Activated T-cell treated with anti-CD3 and anti-CD28 coated beads, Interleukin-2, amount 50 U/mL, for 1 hour (primary cell): ENCODE measurements at places on chromosomes 1 and 21.

DNA sequence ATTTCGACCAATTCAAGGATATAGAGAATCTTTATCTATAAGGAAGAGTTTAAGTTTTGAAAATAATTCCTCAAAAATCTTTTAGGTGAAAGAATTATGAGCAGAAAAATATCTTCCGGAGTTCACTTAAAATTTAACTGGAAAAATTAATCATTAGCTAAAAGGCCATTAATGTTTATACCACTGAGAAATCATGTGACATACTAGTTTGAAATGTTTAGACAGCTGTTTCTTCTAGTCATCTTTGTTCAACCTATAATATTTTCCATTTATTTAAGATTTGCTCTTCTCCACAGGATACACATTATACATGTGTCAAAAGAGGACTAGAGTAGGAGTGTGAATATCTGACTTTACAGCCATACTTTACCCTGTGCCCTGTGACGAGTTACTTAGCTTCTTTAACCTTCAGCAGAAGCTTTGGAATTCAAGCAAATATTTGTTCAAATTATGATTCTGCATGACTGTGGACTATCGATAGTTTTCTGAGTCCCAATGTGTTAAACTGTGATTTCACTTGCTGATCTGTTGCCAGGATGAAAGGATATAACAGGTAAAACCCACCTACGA lies 374.8 kb downstream of the BRINP3 start:
- DNase-seq, result no peak

GRCh38 chr1:167605576-167605975 lies 24.5 kb upstream of the RCSD1 start:
- no peak for DNase-seq

GRCh38 chr1:211591980-211592493 lies 13.1 kb upstream of the SLC30A1 start:
- no peak for DNase-seq

GRCh38 chr1:229181419-229181818 lies 89.5 kb upstream of the RAB4A start:
- no peak for DNase-seq

- DNase-seq, result no peak
Measured at GRCh38 chr1:31423418-31423947, 10.5 kb downstream of the SERINC2 start.

DNA sequence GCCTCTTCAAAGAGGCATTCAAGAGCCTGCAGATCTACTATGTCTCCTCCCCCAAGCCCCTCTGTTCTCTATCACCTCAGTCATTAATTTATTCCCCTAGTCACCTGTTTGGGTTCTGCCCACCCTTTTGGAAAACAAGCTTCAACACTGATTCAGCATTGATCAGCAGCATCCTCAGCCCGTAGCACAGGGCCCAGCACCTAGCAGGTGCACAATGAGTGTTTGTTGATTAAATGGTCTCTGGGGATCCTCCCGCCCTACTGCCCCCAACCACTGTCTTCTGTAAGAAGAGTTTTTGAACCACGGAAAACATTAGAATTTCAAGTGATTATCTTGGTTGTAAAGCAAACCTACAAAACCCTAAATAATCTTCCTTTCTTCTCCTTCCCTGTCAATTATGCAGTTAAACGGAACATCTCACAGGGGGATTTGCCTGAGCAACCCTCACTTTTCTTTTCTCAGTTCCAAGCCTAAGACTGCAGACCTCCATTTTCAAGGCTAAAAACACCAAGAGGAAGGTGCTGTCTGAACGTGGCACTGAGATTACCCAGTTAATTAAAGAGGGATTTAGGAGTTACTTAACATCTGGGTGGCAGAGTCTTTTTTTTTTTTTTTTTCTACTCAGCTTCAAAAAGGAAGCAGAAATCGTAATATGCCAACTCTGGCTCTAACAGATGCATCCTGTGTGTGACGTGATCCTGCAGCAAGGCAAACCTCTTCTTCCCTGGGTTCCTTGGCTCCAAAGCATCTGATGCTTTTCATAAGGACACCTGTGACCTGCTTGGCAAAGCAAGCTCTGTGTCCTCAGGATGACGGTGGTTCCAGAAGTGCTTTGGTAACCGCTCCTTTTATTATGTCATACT lies 163.0 kb downstream of the KAZN start:
- no peak for DNase-seq

DNA sequence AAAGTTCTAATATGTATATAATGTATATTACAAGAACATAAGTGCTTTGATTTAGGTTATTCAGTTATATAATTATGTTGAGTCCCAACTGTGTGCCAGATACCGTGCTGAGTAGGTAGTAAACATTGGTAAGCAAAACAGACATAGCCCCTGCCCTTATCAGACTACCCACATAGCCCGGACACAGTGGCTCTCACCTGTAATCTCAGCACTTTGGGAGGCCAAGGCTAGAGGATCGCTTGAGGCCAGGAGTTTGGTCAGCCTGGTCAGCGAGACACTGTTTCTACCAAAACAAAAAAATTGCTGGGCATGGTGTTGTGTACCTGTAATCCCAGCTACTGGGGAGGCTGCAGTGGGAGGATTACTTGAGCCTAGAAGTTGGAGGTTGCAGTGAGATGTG lies 30.7 kb downstream of the RNF11 start:
- DNase-seq, result no peak

DNA sequence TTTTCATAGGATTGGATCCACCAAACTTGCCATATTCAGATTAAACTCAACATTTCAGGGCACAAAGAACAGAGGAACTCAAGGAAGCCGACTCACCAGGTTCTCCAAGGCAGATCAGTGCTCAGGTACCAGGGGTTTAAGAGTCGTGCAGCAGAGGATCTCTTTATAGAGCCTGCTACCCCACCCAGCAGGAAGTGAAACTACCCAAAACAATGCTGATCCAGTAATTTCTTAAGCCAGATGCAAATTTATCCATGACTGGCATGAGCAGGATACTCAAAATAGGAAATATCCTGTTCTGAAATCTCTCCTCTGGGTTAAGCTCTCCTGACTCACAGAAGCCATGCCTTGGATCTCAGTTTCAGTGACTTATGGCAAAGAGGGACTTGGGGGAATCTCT lies at the start of gene SPRR2A:
SPRR2A (minus strand) TSS at position 138 of the 400 bp plus-strand sequence. CDS start 777 bp downstream, outside the sequence.
- no peak for DNase-seq

DNA sequence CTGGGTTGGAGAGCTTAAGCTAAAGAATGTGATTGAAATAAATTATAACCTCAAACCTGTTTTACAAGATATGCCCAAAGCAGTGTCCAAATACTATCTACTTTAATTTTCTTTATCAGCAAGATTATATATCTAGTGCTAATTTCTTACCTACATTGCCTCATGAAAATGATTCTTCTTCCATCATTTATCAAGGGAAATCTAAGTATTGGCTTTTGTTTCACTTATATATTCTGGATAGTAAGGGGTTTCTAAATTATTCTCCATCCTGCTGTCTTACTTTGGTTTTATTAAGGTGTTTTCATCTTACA lies 81.2 kb downstream of the PHTF1 start:
- no peak for DNase-seq

GRCh38 chr1:61162520-61163258 lies 80.3 kb downstream of the NFIA start:
- no peak for DNase-seq

DNA sequence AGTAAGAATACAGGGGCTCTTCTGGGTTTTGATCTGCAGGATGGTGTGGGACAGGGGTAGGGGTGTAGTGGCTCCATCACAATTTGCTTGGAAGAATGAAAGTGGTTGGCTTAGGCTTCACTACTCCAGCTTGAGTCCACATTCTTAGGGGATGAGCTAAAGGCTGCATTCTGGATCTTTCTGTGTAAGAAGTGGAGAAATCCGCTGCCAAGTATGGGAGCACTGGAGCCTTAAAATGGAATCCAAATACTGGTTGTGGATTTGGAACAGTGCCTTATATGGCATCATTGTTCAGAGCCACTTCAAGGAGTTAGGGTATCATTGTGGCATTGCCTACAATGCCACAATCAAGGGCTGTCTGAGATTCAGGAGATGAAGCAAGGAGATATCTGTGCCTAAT lies 187.1 kb downstream of the LMO4 start:
- DNase-seq, result no peak
